ENCODE measurements at places on chromosomes 16 and 17. TPM values are rescaled to one million over a fixed set of nuclear protein-coding genes. Genes with fewer than 3 reads are reported as not detected.

DNA sequence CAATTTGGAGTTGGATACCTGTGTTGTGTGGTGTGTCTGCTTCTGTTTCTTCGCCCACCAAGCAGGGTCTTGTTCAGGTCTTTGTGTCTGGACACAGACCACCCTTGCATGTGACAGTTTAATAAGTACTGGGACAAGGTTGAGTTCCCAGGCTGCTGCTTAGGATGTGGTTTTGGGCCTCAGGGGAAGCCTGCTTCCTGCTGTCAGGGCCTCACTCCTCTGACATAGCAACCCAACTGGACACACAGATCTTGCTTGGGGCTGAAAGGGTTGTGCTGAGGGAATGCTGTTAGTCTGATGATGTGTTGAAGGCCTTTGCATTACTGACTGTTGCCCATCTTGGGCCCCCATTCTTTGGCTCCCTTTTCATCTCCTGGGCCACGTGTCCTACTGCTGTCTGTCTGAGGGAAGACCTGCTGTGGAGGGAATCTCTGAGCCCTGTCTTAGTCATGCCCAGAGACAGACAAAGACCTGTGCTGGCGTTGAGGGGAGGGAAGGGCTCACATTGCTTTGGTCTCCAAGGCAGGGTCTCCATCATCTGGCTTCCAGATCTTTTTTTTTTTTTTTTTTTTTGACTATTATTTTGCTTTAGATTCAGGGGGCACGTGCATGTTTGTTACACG lies 4.7 kb upstream of the TGFB1I1 start:
- DNase-seq: no peak

- no peak for DNase-seq
These were observed 132.5 kb upstream of the PLCG2 start for GRCh38 chr16:81646561-81646960.

VAMP2 gene
- total RNA-seq: 44.6 TPM

CTRB2 gene
- total RNA-seq: not detected

FNDC8 gene
- total RNA-seq: not detected

DNA sequence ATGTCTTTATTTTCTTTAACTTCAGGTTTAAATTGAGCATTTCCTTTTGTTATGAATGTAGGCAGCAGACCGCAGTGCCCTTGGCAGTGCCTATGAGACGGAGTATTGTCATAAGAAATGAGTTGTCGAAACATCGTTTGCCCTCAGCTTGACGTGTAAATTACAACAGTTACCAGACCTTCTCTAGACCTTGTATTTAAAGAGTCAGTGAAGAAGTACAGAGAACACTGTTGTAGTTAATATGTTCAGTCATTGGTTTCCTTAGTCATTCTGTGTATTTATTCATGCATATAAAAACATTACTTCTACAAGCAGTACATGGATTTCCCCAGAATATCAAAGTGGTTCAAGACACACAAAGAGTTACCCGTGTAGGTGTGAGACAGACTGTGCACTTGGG lies 19.0 kb downstream of the IRF8 start:
- no peak for DNase-seq

DNA sequence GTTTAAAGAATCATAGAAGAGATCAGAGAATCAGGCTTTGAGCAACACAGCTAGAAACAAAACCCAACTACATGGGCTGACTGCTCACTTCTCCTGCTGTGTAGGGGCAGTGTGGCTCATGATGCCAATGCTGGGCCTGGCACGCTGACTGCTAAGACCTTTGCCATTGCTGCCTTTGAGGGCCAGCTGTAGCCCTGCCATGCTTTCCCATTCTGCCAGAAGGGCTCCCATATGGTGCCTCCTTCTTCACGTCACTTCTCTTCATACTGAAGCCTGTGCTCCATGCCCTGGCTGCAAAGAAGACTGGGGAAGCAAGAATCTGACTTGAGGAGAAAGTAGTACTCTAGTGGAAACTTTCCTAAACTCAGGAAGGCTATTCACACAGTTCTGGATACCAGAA lies 232.9 kb downstream of the UTP18 start:
- no peak for DNase-seq

- DNase-seq: no peak
These were observed 698 bp downstream of the UBE2G1 start for GRCh38 chr17:4365628-4366326.

UMOD gene
- not detected for total RNA-seq

DNA sequence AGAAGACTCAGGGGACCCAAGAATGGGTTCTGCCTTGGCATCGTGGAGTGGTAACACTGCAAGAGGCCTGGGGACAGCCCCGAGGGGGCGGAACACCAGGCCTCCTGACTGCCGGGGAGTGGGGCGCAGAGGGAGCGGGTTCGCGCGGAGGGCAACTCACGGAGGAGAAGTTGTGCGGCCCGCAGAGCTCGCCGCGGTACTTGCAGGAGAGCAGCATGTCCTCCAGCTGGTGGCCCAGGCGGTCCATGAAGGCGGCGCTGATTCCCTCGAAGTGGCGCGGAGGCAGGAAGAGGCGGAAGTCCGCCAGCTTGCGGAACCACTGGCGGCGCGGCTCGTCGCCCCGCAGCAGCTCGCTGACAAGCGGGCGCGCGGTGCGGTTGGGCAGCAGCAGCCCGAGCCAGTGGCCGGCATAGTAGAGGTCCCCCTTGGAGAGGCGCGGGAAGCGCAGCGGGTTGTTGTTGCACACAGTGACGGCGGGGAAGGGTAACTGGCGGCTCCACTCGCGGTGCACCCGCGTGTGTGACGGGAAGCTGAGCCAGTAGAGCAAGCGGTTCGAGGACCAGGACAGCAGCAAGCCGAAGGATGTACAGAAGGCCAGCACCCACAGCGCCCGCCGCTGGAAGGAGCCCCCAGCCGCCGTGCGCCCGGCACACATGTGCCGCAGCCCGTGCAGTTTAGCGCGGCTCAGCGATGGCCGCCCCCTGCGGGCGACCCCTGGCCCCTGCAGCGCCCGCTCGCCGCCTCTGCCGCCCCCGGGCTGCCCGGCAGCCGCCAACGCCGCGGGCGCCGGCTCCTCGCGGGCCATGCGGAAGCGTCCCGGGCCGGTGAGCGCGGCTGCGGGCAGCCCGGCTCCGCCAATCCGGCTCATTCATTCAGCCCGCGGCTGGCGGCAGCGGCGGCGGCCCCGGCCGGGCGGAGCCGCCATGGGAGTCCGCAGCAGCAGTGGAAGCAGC lies 1.6 kb downstream of the ASIC2 start:
- DNase-seq: no peak
